Stimulated activated CD8-positive, alpha-beta memory T cell treated with anti-CD3 and anti-CD28 coated beads, Interleukin-4, amount 100 ng/mL, for 24 hours (primary cell): ENCODE measurements at places on chromosomes 12 and 14.

DNA sequence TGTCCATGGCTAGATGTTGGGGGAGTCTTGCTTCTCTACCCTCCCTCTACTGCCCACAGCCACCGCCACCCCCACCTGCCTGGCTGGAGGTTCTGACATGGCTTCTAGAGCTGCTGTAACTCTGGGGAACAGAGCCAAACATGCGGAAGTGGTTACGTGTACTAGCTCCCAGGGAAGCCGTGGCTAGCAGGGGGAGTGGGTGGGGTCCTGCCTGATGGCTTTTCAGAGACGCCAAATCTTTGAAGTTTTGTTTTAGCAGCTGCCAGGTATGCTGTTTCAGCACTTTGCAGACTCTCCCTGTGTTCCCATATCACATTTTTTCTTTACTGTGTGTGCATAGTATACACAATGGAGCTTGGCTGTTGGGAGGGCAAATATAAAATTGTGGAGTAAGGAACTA lies 150.3 kb downstream of the TGFB3 start:
- peak; percentile 9 for DNase-seq

- DNase-seq, result no peak
These were observed 69.8 kb downstream of the HMGA2 start for GRCh38 chr12:65894088-65894487.

DNA sequence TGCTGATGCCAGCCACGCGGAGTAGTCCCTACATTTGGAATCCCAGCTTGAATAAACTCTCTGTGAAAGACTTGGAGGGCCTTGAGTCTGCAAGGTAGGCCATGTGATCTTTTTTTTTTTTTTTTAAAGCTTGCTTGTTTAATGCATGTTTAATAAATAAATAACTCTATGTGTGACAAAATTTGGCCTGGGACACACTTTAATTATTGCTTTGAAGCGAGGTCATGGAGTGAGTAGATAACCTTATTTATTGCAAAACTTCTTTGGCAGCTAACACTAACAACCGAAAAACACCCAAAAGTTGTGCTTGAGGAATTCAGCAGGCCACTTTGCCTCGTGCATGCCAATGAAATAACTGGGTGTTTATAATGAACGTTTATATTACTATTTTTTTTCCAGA lies 382.2 kb downstream of the FLRT2 start:
- no peak for DNase-seq

- peak; percentile 23 for DNase-seq
These were observed 657 bp downstream of the PEBP1 start for GRCh38 chr12:118136559-118137003.

- DNase-seq, result no peak
These were observed 17.7 kb downstream of the RFX4 start for GRCh38 chr12:106600503-106600902.

DNA sequence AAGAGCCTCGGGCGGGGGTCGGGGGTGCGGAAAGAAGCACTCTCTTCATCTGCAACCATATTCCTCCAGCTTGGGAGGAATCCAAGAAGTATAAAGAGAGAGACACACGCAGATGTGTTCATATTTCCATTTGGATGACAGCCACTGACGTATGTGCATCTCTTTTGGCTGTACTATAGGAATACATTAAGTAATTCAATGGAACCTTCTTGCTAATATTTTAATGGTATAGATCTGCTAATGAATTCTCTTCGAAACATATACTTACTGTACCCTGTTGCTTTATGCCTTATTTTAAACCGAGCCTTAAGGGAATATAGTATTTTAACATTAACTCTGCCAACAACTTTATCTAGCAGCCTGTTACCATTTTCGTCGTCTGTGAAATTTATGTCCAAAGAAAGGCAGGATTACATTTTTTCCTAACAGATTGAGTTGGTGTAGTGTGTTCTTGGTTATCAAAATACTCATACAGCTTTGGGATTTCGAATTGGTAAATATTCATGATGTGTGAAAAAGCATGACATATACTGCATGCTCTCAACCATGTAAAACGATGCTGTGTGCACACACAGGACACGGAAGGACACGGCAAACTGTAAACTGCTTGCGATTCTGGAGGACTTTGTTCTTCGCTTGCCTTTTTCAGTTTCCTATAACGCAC lies 84.5 kb downstream of the CCDC88C start:
- DNase-seq, result no peak

- no peak for DNase-seq
These were observed 210.4 kb downstream of the SPTSSA start for GRCh38 chr14:34251662-34252061.

DNA sequence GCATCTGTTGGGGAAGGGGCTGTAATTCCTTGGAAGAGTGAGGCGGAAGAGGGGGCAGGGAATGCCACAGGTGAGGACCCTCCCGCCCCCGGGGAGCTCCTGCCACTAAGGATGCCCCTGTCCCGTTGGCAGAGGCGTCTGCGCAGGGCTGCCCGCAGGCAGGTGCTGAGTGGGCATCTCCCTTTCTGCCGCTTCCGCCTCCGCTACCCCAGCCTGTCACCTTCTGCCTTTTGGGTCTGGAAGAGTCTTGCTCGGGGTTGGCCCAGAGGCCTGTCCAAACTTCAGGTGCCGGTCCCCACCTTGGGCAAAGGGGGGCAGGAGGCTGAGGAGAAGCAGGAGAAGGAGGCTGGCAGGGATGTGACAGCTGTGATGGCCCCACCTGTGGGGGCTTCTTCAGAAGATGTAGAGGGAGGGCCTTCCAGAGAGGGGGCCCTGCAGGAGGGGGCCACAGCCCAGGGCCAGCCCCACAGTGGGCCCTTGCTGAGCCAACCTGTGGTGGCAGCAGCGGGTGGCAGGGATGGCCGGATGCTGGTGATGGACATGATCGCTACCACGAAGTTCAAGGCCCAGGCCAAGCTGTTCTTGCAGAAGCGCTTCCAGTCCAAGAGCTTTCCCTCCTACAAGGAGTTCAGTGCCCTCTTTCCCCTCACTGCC lies 10.0 kb downstream of the VRTN start:
- DNase-seq, result no peak

- no peak for DNase-seq
These were observed 11.1 kb downstream of the ACTN1 start for GRCh38 chr14:68968051-68968450.

- DNase-seq, result no peak
These were observed 32.1 kb upstream of the SGPP1 start for GRCh38 chr14:63760014-63760413.

DNA sequence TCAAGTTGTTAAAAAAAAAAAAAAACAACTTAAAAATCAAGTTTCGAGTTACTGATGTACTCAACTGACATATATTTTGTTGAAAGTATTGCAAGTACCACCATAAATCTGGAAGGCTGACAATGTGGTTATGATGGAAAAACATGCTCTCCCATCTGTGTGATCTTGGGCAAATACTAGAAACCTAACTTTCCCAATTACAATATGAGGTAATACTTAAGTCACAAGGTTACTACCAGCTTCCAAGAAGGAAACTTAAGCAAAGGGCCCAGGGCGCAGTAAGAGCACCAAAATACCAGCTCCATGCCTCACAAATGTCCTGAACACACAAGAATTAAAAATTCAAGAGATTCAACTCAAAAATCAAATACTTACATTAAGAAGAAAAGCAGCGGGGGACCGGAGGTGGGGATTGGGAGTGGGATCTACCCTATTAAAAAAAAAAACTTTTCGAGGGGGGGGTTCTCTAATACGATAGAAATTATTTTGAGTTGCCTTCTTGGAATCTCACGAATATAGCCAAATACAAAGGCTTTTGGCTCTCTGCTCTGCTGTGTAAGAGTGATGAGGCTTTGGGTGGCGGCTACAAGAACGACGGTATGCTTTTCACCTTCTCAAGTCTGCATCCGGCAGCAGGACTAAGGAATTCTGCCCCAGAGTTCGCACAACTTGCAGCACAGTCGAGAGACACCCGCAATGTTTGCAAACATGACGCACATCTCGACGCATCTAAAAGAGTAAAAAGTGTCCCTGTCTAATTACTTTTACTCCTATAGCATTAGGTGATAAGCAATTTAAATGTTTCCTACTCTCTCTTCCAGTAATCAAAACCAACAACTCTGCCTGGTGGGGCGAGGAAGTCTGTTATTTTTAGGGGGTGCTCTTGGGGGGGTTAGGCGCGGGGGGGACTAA lies 1.1 kb downstream of the SAV1 start:
- no peak for DNase-seq
